ENCODE measurements at places on chromosomes 2 and 18.

DNA sequence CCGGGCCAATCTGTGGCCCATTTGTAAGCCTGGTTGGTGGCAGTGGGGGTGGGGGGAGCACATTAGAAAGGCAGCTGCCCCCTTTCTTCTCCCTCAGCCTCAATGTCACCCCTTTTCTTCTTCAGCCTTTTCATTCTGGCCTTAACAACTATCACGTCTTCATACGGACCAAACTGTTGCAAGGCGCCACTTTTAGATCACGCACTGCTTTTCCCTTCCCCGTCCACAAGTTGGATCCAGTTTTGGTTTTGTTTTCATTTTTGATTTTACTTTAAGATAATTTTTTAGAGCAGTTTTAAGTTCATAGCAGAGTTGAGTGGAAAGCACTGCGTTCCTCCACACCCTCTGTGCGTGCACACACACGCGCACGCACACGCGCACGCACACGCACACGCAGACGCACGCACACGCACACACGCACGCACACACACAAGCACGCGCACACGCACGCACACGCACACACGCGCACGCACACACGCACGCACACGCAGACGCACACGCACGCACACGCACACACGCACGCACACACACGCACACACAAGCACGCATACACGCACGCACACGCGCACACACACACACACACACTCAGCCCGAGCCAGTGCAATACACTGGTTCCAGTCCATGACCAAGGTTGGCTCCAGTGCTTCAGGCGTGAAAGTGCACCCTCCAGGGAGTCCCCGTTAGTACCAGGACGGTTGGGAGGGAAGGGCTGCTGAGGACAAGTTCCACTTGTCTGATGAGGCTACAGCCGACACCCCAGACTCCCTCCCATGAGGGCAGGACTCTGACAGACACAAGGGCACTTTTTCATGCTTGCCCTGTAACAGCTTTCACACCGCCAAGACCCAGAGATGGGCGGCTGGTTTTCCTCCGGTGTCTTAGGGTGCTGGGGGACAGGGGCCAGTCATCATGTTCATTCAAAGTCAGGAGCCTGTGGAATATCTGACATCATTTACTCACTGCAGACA is 22.4 kb downstream of the FBLN7 start:
- DNase-seq = no peak

DNA sequence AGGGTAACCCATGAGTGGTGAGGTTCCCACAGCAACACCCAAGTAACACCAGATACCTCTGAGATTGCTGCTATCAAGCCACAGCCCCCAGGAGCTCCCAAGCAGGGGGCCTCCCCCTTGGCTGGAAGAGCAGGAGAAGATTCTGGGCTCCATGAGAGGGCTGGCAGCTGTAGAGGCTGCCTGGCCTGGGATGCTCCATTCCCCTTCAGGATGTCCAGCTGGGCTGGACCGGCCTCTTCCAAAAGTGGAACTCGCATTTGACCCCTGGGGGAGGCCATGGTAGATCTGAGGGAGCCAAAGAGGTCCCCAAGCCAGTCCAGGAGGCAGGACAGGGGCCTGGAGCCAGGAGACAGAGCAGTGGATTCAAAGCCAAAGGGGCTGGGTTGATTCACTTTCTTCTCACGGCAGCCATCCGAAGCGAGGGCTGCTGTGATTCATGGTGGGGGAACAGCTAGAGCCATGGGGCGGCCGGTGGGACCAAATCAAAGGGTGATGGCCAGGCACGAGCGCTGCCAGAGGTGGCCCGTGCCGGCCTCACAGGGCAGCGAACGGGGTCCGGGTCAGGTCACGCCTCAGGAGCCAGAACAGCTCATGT is 95.3 kb upstream of the ID2 start:
- DNase-seq = no peak

DNA sequence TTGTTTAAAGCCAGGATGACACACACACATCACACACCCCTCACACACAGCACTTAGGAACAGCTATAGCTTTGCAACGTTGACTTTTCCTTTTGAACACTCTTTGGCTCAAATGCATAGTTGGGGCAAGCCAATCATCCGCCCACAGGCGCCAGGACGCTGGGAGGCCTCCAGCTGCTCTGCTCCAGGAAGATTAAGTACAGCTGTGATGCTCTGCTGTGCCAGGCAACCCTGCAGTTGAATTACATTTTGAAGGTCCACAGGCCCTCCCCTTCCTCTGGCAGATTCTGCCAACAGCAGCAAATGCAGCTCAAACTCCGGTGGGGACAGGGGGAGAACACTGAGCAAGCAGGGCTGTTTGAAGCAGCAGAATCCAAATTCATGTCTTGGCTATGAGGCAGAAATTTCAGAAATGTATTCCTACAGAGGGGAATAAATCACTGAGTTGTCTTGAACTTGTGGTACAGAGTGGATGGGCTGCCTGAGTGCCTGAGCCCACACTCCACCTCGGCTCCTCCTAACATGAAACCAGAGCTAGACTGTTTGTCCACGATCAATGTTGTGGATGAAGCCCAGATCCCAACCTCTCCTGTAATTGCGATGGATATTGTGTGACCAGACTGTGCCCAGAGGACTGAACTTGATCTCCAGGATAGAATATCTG is 86.5 kb upstream of the PPP1CB start:
- peak; percentile 55 for DNase-seq

- no peak for DNase-seq
Observed at GRCh38 chr2:121171625-121172119, 113.3 kb downstream of the TFCP2L1 start.

GRCh38 chr2:195320413-195320973 is 336.5 kb upstream of the SLC39A10 start:
- no peak for DNase-seq

DNA sequence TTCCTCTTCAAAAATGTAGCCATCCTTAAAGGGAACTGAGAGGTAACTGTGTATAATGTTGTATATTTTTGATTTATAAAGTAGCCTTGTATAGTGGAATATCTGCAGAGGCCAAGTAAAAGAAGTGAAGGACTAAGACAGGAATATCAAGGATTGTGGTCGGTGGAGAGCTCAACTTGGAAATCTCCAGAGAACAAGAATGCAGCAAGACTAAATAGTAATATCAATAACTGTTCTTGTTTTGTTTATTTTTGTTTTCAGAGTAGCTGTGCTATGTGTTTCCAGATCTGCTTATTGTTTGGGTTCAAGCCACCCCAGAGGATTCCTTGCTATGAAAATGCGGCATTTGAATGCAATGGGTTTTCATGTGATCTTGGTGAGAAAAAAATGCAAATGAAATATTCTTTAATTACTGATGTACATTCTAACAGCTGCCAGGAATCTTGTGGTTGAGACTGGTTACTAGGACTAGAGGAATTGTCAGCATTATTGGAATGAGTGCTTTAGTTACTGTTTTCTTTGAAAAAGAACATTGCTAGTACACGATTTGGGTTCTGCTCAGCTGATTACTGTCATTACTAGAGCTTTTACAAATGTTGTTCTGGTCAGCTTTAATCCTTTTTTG is 25.0 kb downstream of the FASTKD2 start:
- DNase-seq = no peak

- no peak for DNase-seq
Observed at GRCh38 chr2:4415810-4416413, 712.5 kb downstream of the DCDC2C start.

- no peak for DNase-seq
Observed at GRCh38 chr2:239119346-239120126, 271.7 kb downstream of the TWIST2 start.

DNA sequence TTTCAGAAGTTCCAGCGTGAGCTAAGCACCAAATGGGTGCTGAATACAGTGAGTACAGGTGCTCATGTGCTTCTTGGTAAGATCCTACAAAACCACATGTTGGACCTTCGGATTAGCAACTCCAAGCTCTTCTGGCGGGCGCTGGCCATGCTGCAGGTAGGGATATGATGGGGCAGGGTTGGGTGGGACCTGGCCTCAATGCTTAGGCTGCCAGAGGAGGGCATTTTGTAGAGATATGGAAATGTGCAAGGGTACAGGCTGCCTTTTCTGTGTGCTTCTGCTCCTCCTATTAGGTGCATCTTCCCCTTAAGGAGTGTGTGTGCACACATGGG is 22.1 kb downstream of the GCKR start:
- DNase-seq = no peak

DNA sequence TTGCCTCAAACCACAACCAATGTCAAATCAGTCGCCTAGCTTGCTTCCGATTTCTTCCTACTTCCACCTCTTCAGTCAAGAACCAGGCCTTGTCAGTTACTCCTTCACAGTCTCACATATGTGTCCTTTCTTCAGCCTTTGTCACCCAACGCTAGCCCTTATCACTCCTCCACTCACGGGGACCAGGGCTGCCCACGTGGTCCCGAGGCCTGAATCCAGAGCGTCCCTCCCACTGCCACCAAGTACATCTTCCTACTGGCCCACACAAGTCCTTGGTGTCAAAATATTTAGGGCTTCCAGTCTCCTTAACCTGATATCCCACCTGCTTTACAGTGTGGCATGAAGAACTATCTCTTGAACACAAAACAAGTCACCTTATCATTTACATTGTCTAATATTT is 119.1 kb upstream of the SPRED2 start:
- no peak for DNase-seq

- DNase-seq = no peak
Observed at GRCh38 chr2:99675130-99675661, 185.4 kb upstream of the REV1 start.

DNA sequence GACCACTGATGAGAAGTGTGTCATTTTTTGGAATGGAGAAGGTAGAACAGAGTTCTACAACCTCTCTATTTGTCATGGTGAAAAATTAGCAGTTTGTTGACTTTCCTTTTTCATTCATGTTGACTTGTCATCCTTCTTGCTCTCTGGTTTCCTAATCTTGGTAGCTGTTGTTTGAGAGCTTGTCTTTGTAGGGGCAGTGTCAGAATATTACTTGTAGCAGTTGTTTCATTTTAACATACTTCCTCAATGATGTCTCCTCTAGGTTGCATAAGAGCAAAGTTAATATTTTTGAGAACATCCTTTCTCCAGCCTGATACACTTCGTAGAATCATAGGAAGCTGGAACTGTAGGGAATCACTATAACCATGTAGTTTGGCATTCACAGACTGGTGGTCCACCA is 368.2 kb upstream of the FANCL start:
- DNase-seq = no peak

- DNase-seq = no peak
Observed at GRCh38 chr18:79928563-79928960, 22.9 kb downstream of the SLC66A2 start.

Measured in right kidney (tissue), 9 donors.